ENCODE measurements at places on chromosomes 2 and 18.
A peak's percentile ranks its signal among the peaks of the same experiment; 100 is the strongest.

GRCh38 chr2:6692056-6692455 lies 173.7 kb downstream of the CMPK2 start:
- no peak for DNase-seq

DNA sequence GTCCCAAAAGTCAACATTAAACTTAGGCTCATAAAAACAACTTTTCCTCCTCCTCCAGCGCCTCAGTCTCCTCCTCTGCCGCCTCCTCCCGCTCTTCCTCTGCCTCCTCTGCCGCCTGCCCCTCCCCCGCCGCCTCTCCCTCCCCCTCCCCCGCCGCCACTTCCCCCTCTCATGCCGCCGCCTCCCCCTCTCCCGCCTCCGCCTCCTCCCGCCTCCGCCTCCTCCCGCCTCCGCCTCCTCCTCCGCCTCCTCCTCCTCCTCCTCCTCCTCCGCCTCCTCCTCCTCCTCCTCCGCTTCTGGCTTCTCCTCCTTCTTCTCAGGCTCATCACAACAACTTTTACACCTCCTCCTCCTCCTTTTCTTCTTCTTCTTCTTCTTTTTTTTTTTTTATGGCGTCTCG lies 599.9 kb downstream of the TMEM182 start:
- DNase-seq = no peak

- DNase-seq = no peak
These were observed 18.3 kb downstream of the MAIP1 start for GRCh38 chr2:199973703-199974102.

GRCh38 chr18:62664414-62664813 lies 50.9 kb upstream of the PHLPP1 start:
- no peak for DNase-seq

GRCh38 chr2:149857344-149857743 lies 269.8 kb upstream of the MMADHC start:
- DNase-seq = no peak

DNA sequence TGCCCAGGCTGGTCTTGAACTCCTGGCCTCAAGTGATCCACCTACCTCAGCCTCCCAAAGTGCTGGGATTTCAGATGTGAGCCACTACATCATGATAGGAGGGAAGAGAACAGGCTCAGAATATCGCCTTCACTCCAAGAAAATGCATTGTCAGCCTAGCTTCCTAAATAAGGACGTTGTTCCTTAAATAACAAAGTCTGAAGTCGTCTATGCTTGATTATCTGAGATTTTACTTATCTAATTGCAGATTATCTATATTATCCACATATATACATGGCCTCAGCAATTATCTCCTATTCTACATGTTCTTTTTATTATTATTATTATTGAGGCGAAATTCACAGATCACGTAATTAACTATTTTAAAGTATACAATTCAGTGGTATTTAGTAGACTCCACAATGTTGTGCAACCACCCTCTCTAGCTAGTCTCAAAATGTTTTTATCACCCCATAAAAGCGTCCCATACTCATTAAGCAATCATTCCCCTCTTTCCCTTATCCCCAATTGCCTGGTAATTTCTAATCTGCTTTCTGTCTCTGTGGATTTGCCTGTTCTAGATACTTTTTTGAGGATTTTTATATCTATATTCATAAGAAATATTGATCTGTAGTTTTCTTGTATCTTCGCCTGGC lies 95.1 kb upstream of the RFX8 start:
- no peak for DNase-seq

- no peak for DNase-seq
These were observed 68.8 kb downstream of the MAP4K4 start for GRCh38 chr2:101766337-101766736.

GRCh38 chr2:218482651-218483050 lies 63.7 kb downstream of the VIL1 start:
- no peak for DNase-seq

GRCh38 chr18:59272891-59273758 lies at the start of gene RAX:
TSS of gene RAX (minus strand) at chr18:59273454. CDS start at chr18:59273206, 248 bp downstream.
- no peak for DNase-seq

- no peak for DNase-seq
These were observed 132.1 kb downstream of the NFATC1 start for GRCh38 chr18:79527656-79528315.

GRCh38 chr2:234050455-234051135 lies at the start of gene SPP2:
TSS of gene SPP2 (plus strand) at chr2:234050702. CDS start at chr2:234050787, 85 bp downstream.
- no peak for DNase-seq

- DNase-seq = no peak
These were observed 3.6 kb downstream of the KIDINS220 start for GRCh38 chr2:8833853-8834252.

- no peak for DNase-seq
These were observed 43.4 kb downstream of the UPP2 start for GRCh38 chr2:158144914-158145625.

DNA sequence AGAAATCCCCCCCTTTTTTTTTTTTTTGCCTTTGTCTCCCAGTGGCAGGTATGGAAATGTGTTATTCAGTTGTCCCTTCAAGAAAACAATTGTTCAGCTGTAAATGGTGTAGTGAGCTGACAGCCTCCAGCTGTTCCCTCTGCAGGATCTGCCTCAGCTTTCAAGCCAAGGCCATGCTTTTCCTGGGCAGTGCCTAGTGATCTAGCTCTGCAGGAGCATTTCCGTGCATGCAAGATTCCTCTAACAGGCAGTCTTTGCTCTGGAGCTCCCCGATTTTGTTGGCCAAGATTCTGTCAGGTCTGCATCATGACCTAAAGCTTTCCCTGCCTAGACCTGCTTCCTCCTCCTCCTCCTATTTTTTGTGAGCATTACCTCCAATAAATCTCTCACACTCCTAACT lies 300.7 kb upstream of the UBE2E3 start:
- peak; percentile 72 for DNase-seq

DNA sequence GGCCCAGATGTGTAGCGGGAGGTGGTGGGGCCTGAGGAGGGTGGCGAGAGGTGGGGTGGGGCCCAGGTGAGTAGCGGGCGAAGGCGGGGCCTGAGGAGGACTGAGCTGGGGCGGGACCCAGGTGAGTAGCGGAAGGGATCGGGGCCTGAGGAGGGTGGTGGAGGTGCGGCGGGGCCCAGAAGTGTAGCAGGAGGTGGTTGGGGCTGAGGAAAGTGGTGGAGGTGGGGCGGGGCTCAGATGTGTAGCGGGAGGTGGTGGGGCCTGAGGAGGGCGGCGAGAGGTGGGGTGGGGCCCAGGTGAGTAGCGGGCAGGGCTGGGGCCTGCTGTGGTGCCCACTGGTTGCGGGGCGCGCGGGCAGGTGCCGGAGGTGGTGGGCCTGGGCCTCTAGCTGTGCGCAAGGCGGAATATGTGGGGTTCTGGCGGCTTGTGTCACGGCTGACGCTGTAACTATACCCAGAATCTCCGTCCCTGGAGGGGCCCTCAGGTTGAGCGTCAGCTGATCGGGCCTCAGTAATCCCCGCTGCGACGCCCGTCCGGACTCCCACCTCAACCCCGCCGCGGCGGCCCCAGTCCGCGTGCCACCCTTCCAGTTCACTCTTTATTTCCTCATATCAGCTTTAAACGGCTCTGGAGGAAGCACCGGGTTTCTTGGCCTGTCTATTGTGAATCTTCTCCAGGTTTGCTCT lies 866 bp upstream of the SF3B6 start:
- DNase-seq = no peak

DNA sequence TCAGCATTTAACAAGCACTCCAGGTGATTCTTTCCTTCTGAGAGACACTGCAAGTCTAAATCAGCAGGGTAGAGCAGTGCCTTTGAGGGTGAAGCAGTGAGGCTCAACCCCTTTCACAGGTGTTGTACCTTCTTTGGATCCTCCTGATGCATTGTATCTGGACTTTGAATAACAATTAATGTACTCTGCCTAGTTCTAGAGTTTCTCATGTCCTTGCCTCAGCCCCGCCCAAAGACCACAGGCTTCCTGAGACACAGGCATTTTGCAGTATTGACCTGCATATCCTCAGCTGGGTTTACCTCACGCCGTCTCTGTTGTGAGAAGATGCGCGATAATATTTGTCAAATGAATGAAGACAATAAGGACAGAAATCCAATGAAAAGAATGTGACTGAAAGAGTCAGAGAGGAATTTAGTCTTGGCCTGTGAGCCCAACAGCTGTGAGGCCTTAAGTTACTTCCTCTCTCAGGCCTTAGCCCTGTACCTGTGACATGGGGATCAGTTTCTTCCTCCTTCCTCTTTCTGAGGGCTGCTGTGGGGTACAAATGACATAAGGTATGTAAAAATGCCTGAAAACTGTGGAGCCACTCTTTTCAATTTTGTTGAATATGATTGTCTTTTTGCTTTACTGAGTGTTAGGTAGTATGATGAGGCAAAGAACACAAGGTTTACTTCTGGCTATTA lies 43.7 kb downstream of the WIPF1 start:
- DNase-seq = no peak

DNA sequence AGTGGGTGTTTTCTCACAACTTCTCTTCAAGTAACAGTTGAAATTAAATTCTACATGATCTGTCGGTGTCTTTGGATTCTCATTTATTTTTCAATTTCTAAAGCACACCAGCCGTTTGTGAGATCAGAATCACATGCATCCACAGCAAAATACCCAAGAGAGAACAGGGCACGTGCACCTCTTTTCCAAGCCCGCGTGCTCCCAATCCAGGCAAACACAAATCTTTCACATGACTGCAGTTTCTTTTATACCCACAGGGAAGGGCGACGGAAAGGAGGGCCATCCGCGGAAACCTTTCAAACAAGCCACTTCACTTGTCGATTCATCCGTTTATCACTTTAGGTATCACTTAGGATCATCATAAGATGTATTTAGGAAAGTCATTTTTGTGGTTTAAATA lies 13.0 kb upstream of the DAPL1 start:
- DNase-seq = no peak

GRCh38 chr2:852168-852567 lies 98.5 kb upstream of the SNTG2 start:
- DNase-seq = no peak

DNA sequence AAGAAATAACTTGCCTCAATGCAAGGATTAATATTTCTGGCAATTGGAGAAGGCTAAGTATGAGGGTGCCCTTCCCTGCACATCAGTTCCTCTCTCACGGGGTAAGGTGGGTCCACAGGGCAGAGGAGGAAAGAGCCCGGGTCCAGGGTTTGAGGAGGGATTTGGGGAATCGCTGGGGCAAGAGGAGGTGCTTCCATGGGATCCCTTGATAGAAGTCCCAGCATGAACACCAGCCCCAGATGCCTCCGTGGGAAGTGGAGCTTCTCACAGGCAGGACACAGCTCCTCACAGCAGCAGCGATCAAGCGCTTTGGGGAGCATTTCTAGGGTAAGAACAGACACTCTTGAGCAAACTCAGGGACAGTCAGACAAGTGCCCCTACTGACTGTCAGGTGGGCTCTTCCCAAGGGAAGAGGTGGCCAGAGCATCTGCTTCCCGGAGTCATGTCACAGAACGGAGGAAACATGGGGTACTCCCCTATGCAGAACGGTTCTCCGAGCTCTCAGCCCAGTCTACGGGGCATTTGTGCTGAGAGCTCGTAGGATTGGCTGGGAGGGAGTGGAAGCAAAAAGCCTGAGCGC lies 218.9 kb upstream of the ARL4C start:
- DNase-seq = no peak

GRCh38 chr2:216661639-216662375 lies 28.6 kb downstream of the IGFBP2 start:
- DNase-seq = no peak

GRCh38 chr2:223273995-223274394 lies 222.0 kb downstream of the KCNE4 start:
- DNase-seq = no peak

- DNase-seq = no peak
These were observed 16.8 kb upstream of the ANKRD53 start for GRCh38 chr2:70961648-70961994.

DNA sequence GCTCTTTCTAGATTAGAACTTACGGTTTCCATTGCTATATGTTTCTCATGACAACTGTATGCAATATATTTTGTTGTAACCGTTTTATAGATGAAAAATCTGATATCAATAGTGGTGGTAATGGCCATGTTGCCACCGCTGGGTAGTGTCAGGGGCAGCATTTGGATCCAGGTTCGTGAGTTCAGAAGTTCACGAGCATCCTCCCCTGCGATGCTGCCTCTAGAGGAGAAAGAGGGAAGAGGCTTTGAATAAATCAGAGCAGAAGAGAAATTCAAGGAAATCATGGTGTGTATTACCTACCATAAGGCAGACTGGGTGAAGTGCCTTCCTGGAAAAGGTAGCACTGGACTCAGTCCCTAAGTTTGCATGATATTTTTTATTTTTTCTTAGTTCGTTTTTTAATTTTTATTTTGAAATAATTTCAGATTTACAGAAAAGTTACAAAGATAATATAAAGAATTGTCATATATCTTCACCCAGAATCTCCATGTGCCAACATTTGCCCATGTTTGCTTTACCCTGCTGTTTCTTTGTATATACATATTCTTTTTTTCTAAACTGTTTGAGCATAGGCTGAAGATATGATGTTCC lies 3.3 kb upstream of the ZBTB7C start:
- peak; percentile 36 for DNase-seq

DNA sequence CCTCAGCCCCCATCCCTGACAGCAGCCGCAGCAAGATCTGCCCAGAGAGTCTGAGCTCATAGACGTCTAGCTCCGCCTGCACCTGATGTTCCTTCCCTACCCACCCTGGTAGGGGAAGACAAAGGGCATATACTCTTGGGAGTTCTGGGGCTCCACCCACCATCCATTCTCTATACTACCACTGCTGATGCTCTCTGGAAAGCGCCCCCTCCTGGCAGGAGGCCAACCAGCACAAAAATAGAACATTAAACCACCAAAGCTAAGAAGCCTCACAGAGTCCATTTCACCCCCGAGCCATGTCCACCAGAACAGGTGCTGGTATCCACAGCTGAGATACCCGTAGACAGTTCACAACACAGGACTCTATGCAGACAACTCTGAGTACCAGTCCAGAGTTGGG lies 662.6 kb upstream of the FAM98A start:
- no peak for DNase-seq

GRCh38 chr2:129483366-129483765 lies 496.1 kb upstream of the RAB6C start:
- DNase-seq = no peak

GRCh38 chr2:217890445-217890844 lies 112.3 kb downstream of the TNS1 start:
- no peak for DNase-seq

- DNase-seq = no peak
These were observed 95.9 kb upstream of the HDAC4 start for GRCh38 chr2:239496700-239497099.

DNA sequence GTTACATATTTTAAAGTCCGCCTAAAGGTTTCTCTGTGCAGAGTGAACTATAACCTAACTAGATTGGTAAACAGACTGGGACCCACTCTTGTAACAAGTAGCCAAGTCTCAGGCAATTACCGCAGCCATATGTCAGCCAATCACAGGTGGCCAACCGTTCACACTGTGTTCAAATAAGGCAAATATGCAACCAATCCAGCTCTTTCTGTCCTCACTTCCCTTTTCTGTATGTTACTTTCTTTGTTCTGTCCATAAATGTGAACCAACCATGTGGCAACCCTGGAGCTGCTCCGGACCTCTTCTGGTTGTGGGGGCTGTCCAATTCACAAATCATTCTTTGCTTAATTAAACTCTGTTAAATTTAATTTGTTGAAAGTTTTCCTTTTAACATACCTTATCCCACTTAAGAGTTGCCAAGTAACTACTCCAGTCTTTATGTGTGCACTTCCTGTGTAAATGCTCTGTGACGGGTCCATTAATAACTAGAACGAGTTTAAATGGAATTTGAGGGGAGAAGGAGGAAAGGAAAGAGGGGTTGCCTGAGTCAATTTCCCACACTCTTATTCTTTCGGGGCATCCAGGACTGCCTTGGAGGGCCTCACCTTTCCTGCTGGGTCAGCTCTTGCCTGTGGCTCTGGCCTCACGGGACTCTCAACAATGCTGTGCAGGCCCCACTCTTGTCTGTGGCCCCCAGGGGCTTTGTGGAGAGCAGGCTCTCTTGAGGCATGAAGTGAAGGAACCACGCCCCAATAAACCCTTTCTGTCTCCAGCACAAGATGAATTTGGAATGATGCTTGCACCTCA lies 6.6 kb upstream of the RPL37A start:
- no peak for DNase-seq

Data from NCI-H2081 (cell line).